ENCODE measurements at places on chromosomes 1 and 21.

GRCh38 chr1:47796626-47797025 is 200.6 kb downstream of the TRABD2B start:
- DNase-seq, result no peak

GRCh38 chr1:87262688-87263087 is 66.0 kb upstream of the LMO4 start:
- DNase-seq, result no peak

DNA sequence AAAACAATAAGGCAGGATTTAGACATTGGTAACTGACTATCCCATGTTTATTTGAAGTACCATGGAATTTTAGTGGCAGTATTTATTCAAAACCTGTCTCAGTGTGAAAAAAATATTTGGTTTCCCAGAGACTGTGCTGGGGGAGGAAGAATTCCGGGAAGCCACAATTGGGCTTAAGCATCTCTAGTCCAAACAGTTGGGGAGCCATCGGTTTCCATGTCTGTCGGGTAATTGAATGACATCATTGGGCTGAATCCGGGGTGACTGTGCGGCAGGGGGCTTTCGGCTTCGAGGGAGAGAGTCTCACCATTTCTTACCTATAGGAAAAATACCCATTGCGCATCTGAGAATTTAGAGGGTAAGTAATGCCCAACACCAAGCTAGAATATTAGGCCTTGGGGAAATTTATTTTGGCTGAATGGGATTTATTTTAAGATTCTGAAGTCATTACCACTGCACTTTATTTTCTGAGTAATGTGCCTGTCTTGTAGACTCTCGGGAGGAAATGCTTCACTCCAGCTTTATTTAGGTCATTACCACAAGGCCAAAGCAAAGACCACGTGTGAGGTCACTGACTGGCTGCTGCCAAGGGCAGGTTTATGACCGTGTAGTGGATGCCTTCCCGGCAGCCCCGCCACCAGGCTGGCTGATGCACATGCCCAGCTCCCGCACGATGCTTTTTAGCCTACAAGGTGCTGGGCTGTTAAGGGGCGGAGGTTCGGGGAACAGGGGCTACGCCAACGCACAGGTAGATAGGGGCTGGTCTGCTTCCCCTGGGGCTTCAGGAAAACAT is 23.1 kb upstream of the UMODL1 start:
- peak; percentile 87 for DNase-seq

DNA sequence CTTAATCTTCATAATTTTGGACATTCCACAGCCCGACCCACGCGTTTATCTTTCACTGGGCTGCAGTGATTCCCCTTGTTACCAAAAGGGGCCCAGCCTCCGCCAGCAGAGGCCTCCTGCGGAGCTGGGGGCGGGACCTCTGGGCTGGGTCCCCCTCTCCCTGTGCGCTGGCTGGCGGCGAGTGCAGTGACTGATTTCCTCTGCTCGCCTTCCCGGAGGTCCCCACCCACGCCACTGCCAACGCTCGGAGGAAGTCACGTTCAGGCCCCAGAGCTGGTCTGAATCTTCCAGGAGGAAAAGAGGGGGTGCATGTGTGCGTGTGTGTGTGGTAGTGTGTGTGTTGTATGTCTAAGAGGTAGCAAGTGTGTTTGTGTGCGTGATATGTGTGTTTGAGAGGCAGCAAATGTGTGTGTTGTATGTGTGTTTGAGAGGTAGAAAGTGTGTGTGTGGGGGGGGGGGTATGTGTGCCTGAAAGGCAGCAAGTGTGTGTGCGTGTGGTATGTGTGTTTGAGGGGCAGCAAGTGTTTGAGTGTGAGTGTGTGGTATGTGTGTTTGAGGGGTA is 35.0 kb upstream of the JAK1 start:
- DNase-seq, result no peak

DNA sequence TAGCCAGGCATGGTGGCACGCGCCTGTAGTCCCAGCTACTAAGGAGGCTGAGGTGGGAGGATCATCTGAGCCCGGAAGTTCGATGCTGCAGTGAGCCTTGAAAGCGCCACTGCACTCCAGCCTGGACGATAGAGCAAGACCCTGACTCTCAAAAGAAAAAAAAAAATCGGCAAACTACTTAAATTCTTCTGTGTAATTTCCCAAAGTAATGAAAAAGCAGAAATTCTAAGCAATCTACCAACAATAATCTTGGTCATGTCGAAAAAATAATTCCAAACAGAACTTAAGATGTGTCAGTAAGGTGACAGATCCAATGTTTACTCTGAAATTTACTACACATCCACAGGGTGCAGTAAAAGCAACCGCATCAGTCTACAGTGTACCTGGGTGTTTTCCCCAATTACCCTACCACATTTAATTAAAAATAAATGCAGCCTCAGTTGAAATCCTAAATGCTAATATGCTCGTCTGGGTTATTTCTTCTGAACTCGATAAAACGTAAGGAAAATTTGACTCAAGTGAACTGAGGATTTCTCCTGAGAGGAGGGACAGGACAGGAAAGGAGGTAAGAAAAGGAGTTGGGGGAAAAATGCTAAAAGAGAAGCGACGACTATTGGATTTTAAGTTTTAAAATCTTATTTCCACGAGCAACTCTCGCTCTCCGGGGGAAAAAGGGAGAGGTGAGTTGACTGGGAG is 801 bp downstream of the EPRS1 start:
- no peak for DNase-seq

DNA sequence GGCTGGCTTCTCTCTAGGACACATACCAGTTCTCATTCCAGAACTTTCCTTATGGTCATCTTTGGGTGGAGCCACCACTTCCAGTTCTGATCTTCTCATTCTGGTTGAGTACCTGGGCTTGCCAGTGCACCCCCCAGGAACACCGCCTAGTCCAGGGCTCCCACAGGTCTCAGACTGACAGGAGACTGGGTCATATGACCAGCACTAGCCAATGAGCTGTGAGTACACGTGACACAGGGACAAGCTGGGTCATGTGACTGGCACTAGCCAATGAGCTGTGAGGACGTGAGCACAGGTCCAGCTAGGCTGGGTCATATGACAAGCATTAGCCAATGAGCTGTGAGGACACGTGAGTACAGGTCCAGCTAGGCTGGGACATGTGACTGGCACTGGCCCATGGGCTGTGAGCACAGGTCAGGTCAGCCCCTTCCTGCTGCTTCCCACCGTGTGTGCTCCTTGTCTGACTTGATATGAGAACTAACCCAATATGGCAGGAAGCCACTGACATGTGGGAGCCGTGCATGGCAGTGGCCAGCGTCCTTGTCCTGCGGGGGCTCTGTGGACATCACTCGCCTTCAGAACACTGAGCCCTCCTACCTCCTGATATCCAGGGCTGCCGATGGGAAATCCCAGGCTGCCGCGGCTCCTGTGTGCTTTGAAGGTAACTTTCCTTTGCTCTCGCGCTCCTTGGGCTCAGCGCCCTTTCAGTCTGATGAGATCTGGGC is 22.7 kb downstream of the KRTAP10-1 start:
- DNase-seq, result no peak

GRCh38 chr1:210407207-210407886 is 78.6 kb downstream of the HHAT start:
- DNase-seq, result no peak

DNA sequence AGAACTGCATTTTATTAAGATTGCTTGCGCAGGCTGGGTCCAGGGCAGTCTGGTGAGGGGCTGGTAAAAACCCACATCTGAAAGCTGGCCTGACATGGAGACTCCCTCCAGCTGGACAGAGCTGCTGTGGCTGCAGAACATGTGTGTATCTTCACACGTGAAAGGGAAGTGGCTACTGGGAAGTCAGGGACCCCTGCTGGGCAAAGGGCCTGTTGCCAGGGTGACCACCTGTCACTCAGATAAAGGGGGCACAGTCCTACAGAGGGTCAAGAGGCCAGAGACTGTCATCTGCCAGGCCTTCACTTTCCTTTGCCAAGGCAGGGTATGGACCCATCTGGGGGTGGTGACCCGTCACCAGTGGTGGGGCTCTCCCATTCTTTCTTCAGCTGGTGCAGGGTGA is 17.5 kb downstream of the NKAIN1 start:
- no peak for DNase-seq

DNA sequence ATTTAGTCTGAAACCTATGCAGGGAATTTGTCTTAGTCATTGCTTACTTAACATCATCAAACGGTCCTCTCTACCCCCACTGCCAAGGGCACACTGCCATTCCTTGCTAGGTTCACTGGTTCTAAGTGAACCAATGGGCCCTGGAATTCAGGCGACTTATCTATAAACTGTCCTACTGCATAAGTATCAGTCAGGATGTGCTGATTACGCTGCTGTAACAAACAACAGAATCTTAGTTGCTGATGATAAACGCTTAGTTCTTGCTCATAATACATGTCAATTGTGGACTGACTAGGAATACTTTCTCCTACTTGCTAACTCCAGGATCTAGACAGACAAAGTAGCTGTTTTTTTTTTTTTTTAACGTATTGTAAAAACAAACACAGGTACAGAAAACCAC is 136.1 kb downstream of the PRDM2 start:
- no peak for DNase-seq
